ENCODE measurements at places on chromosomes 2 and 18. TPM values are rescaled to one million over a fixed set of nuclear protein-coding genes. Genes with fewer than 3 reads are reported as not detected.
A peak's percentile ranks its signal among the peaks of the same experiment; 100 is the strongest.

- DNase-seq: no peak
Observed at GRCh38 chr2:10490806-10491291, 42.7 kb upstream of the ODC1 start.

- DNase-seq: no peak
Observed at GRCh38 chr18:61203151-61203550, 130.1 kb upstream of the CDH20 start.

DNA sequence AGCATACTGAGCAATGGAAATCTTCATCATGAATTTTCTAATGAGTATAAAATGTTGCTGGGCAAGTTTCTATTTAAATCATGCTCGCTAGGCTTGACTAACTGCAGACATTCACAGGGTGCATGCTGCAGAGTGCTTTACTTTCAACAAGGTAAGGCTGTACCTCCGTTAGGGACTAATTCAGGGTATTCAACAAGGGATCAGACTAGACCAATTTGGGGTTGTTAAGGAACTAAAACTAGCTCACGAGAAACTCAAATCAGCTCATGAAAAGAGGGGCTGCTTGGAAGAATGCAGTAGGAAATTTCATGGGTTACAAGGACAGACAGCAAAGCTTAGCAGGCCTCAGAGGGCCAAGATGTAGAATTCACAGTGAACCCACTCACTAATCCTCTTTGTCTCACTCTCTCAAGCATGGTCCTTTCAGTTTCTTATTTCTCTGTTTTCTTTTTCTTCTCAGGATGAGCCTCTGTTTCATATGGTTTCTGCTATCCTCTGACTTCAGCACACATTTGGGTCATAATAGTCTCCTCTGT lies 2.2 kb downstream of the MYO3B start:
- DNase-seq: no peak

- no peak for DNase-seq
Observed at GRCh38 chr2:40591774-40592173, 139.9 kb upstream of the SLC8A1 start.

GRCh38 chr18:12478269-12479047 lies 70.7 kb downstream of the PRELID3A start:
- no peak for DNase-seq

- no peak for DNase-seq
Observed at GRCh38 chr2:240954436-240955305, 43.7 kb upstream of the SNED1 start.

DNA sequence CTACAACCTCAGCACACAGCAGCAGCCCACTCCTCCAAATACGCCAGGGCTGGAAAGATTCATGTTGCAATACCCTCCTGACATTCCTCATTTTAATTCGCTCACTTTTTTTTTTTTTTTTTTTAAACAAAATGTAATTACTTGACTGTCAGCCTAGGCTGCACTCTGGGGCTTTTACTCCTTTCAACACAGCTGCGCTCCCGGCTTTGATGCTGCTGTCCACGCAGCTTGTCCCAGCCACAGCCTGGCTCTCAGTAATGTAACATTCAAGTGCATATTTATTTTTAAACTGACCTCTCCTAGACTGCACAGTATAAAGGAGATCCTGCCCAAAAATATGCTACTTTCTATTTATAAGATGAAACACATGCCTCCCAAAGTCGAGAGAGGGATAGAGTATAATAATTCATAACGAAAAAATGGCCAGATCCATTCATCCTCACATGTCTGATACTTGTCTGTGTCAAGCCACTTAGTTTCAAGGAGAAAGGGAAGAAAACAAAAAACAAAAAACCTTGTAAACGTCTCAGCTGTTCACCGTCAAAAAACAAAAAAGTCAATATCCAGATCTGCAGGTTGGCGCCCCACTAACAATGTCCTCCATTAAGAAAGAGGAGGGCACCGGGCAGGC lies 949 bp downstream of the CDC42EP3 start:
- no peak for DNase-seq

GRCh38 chr18:2920546-2921343 lies 73.9 kb downstream of the EMILIN2 start:
- peak; percentile 42 for DNase-seq

- DNase-seq: no peak
Observed at GRCh38 chr18:43863180-43863579, 585.9 kb upstream of the SYT4 start.

- no peak for DNase-seq
Observed at GRCh38 chr18:77168811-77169311, 36.3 kb upstream of the MBP start.

- DNase-seq: no peak
Observed at GRCh38 chr2:26877276-26877675, 29.3 kb downstream of the DPYSL5 start.

- no peak for DNase-seq
Observed at GRCh38 chr18:49656073-49656692, 94.3 kb downstream of the LIPG start.

GRCh38 chr2:59701271-59701994 lies 852.0 kb downstream of the BCL11A start:
- no peak for DNase-seq

DNA sequence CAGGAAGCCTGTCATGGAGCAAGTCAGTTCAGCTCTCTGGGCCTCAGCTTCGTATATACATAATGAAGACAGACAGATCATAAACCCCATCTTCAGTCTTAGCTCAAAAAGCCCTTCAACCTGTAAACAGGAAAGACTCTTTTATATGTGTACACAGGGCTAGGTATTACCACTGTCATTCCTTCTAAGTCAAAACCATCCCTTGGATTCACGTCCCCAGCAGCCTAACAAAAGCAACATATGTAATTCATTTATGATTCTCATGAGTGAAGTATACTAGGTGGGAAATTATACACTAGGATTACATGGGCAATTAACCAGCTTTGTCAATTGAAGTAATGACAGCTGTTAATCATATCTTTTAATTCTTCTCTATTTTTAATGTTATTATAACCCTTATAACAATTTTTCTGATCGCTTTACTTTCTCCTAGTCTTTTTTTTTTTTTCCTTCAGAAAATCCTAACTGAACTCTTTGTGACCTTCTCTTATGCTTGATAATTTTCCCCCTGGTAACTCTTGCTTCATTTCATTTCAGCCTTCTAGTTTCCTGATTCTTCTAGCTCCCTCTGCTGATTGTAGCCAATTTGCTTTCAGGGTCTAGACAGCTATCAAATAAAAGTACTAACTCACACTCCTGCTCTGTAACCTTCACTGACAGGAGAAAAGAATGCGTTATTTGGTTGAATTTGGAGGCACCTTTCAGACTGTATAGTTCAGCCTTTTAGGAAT lies 99.7 kb downstream of the RBM43 start:
- DNase-seq: no peak

DNA sequence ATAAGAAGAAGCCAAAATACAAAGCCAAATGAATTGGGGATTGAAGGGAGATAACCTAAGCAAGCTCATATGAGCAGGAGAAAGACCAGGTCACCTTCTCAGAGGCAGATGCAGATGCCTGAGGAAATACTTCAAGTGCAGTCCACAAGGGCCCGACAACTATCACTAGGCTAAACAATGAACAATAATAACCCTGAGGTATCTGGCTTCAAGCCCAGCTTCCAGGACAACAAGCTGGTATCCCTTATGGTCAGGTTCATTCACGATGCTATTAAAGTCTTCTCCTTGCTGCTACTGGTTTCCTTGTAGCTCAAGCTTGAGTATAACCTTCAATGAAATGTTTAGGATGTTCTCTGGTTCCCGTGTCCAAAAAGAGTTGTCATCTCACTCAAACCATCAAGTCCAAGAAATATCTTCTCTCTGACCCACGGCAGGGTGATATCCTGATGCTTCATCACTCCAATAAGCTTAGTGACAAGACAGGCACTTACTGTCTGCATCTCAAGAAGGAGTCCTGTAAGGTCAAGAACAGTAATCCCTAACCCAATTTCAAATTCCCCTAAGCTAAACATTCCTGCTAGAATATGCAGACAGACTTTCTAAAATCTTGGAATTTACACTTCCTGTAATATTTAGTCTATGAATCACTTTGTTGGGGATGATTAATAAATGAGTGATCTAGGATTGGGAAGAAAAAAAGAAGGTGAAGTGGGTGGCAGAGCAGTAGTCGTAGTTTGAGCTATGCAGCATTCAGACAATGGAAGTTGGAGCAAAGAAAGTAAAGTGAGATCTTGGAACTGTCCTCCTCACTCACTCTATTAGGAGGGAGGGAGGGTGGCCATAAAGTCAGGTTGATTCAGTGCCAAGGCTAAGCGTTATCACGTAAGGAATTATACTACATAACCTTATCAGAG lies 33.1 kb downstream of the CHN1 start:
- no peak for DNase-seq

Gene DQX1
- not detected for total RNA-seq

Gene LHCGR
- 0.16 TPM for total RNA-seq

Gene NCKAP5
- 14.0 TPM for total RNA-seq

Gene SCTR
- total RNA-seq: 0.62 TPM

Gene TCF23
- total RNA-seq: not detected

Gene MC5R
- total RNA-seq: 2.2 TPM

Gene TMEM237
- 30.3 TPM for total RNA-seq
